ENCODE measurements at places on chromosomes 16 and 17.

GRCh38 chr16:75942936-75943335, 216.6 kb upstream of the CPHXL start:
- no peak for DNase-seq

DNA sequence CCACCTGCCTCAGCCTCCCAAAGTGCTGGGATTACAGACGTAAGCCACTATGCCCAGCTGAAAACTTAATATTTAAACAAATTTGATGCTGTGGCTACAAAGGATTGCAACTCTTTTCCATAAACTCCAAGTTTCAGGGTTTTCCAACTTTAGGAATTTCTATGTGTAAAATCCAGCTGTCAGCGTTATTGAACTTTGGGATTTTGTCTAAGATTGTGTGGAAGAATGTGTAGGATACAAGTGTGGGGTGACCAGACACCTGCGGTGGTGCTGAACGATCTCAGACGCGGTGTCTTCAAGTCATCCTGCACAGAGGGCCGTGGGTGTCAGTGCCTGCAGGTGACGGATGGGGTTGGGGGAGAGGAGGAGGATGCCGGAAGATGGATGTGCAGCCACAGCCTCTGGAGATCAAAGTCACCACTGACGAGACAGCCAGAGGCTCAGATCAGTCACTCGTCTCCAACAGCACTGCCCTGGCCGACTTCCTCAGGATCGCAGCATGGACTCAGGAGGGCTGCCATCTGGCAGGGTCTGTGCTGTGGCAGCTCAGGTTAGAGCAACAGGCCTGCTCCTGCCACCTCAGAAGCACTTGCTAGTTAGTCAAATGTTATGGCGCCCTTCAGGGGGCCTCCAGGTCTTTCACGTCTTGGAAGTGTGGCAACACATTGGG, 13.0 kb downstream of the ACSF3 start:
- no peak for DNase-seq

- DNase-seq, result no peak
Observed at GRCh38 chr16:3173892-3174617, 13.9 kb upstream of the OR1F1 start.

GRCh38 chr17:40342504-40343218, 21.9 kb downstream of the GJD3 start:
- DNase-seq, result no peak

DNA sequence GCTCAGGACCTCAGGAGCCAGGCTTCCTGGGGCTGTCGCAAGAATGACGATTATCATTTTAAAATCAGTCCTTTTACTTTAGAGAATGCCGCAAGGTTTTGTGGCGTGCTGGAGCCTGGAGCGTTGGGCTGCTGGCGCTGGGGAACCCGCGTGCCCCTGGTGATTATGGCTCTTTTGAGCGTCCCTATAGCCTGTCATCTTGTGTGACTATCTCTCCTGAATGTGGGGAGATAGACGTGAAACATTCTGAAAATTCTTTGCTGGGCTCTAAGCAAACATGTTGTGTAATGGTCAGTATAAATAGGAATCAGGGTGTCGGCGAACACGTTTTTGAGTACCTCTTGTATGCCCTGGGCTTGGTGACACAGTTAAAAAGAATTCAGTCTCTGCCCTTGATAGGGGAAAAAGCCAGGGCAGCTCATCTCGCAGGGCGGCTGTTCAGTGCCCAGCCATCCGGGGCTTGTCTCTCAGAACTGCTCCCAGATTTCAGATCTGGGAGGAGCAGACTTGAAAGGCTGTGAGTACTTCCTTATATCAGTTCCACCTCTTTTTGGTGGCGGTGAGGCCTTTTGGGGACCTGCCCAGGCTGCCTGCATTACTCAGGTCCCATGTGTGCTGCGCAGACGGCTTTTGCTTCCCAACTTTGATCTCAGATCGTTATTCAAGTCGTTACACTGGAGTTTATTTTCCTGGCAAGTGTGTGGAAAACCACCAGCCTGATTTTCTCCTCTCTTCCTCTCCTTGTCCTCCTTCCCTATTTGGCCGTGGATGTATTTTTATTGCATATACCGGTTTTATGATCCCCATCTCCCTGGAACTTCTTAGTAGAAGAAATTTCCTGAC, 973 bp downstream of the SLC7A6 start:
- no peak for DNase-seq

DNA sequence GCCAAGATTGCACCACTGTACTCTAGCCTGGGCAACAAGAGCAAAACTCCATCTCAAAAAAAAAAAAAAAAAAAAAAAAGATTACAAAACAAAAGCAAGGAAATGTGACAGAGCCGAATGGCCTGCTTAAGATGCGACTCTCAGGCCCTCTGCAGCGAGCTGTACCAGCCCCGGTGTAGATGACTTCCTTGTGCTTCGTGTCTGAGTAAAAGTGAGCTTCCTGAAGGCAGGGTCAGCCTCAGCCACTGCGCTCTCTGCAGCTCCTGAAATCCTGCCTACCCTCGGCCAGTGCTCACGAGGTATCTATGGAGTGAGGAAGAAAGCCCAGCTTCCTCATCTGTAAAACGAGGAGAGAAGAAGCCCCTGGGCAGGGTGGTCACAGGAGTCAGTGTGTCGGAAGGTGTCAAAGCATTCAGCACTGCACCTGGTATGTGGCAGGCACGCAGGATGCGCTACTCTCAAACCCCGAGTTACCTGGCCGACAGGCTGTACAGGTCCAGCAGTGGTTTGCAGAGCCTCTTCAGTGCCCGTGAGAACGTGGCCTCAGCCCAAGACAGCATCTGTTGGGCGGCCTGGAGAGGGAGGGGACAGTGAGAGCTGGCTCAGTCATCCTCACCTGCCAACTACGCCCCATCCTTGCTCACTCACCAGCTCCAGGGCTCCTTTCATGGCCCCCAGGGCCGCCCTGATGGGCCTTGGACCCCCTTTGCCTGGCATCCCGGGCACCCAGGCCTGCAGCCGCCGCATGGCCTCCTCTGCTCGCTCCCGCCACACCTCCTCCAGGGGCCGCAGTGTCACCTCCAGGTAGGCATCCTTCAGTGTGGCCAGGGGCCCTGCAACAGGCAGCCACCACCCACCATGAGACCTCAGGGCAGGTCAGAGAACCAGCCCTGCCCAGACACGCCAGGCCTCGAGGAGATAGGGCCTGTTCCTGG, 44.6 kb downstream of the RMI2 start:
- DNase-seq, result no peak

DNA sequence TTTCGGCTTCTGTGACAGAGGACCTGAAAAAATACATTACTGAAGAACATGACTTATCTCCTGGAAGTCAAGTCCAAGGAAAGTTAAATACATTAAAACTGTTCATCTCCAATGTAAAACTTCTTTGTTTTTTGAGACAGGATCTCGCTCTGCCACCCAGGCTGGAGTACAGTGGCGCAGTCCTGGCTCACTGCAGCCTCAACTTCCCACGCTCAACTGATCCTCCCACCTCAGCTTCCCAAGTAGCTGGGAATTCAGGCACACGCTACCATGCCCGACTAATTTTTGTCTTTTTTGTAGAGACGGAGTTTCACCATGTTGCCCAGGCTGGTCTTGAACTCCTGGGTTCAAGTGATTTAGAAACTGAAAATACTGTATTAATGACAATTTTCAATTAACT, 9.7 kb upstream of the TERB1 start:
- DNase-seq, result no peak

- DNase-seq, result no peak
Observed at GRCh38 chr17:60926466-60927183, 249.0 kb downstream of the BCAS3 start.

GRCh38 chr16:17329391-17329790, 141.4 kb downstream of the XYLT1 start:
- DNase-seq, result no peak

GRCh38 chr16:14418795-14419225, 211.2 kb downstream of the PARN start:
- DNase-seq, result no peak

DNA sequence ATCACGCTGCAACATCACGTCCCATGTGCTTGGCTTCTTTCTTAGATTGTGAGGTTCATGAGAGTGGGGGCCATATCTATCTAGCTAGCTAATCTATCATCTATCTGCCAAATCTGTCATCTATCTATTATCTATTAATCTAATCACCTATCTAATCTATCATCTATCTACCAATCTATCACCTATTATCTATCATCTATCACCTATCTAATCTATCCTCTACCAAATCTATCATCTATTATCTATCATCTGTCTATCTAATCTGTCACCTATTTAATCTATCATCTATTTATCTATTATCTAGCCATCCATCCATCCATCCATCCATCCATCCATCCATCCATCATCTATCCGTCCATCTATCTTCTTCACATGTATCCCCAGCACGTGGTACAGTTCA, 14.2 kb downstream of the COX6A2 start:
- DNase-seq, result no peak

- no peak for DNase-seq
Observed at GRCh38 chr16:66858740-66859396, 14.7 kb downstream of the CA7 start.

DNA sequence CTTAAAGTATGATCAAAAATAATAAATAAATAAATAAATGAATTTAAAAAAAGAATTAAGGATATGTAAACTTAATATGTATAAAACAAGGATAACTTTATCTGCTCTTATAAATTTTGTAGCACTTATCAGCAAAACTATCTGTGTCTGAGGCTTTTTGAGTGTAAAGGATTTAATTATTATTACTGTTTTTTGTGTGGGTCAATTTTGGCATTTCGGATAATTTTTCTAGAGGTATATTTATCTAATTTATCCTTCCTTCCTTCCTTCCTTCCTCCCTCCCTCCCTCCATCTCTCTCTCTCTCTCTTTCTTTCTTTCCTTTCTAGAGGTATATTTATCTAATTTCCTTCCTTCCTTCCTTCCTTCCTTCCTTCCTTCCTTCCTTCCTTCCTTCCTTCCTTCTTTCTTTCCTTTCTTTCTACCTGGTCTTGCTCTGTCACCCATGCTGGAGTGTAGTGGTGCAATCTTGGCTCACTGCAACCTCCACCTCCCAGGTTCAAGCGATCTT, 120.8 kb downstream of the ABCA8 start:
- DNase-seq, result no peak

DNA sequence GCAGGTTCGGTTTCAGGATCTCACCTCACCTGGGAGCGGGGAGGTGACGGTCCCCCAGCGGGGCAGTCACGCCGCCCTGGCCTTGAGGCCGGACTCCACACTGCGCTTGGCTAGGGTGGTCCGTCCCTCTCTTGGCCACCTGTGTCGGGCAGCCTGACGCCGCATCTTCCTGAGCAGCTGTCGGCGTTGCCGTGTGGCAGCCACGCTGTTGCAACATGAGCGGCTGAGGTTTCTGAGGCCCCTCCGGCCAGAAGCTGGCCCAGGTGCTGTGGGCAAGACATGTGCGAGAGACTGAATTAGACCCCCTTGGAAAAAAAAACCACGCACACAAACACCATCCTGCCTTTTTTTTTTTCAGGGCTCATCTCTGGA, 49.2 kb downstream of the IRF8 start:
- DNase-seq, result no peak

- no peak for DNase-seq
Observed at GRCh38 chr16:25260416-25260815, 2.8 kb upstream of the ZKSCAN2 start.

DNA sequence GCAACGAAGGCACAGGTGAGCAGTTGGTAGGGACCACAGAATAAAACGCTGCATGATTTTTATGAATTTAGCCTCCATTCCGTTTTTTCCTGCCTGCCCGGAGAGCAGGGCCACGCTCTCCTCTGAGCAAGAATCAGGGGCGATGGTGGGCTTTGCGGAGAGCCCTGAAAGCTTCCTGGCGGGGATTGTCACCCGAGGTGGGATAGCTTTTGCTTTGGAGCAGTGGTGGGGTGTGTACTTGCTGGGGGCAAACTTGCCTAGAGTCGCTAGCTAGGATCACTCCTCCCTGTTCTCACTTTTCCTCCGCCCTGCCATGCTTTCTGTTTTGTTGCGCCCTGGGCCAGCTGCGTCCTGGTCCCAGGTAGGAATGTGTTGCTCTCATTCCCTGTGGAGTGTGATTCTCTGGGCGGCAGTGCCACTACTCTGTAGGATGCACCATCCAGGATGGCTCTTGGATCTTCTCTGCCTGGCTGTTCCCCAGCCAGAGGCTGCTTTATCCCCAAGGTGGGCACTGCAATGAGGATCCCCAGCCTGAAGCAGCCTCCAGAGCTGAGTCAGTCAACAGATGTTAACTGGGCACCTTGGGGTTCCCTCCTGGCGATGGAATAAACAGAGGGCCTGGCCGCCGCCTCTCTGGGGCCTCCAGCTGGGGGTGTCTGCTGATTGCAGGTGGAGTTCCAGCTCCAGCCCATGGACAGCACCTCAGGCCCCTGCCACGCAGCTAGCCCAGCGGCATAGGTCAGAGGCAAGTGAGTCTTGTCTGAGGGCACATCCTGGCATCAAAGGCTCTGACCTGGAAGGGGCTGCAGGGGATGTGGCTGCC, 360.9 kb upstream of the TNRC6C start:
- no peak for DNase-seq

Data from NCI-H187 treated with DMSO at 0.1 percent for 48 hours (cell line).